ENCODE measurements at places on chromosomes 7 and 10.

DNA sequence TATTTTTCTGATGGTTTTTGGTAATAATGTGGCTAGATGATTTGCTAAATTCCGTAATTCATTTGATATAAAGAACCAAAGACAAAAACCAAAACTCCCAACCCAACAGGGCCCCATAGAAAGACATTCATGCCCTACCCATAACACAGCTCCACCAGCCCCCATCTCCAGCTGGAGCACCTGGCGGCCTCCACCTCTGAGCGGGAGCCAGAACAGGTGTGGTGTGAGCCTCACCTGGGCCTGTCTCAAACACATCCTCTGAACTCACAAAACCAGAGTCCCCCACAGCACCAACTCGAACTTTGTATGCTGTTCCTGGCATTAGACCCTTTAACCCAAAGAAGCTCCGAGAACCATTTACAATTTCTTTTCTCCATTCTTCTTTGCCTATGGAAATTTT is 36.5 kb upstream of the LAMB4 start:
- DNase-seq = no peak

DNA sequence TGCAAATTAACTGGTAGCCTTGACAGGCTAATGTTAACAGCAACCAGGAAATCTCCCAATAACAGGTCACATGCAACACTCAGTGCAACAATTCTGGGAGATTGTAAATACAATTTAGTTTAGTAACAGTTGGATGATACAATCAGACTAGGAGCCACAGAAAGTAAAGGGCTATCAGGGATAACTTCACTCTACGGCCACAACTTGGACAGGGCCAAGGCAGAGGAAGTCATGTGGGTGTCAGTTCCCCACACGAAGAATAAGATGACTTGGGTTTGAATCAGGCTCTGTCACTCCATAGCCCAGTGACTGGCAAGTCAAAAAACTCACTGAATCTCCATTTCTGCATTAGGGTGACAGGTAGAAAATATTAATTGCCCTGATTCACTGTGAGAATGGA is 217.3 kb upstream of the CCDC6 start:
- no peak for DNase-seq

DNA sequence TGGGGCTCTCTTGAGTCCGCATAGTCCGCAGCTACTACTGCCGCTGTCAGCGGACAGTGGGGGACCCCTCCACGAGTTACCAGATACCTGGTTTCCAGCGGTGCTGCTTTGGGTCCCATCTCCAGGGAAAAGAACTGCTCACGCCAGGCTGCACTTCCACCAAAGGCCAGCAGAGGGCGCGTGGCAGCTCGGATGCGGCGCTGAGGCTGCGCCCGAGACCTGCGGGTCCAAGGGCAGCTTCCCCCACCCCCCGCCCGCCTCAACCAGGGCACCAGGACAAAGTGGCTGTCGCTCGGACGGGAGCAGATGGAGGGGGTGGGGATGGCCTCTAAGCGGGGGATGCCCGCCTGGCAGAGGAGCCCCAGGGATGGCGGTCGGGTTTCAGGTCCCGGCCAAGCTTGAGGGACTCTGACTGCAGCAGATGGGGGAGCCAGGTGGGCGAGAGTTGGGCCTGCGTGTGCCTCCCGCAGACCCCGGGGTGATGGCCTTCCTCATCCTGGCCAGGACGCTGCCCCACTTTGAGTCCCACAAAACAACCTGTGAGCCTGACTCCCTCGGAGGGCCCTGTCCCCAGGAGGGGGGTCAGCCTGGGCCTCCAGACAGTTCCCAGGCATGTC is 23.8 kb upstream of the ZNF735 start:
- no peak for DNase-seq

DNA sequence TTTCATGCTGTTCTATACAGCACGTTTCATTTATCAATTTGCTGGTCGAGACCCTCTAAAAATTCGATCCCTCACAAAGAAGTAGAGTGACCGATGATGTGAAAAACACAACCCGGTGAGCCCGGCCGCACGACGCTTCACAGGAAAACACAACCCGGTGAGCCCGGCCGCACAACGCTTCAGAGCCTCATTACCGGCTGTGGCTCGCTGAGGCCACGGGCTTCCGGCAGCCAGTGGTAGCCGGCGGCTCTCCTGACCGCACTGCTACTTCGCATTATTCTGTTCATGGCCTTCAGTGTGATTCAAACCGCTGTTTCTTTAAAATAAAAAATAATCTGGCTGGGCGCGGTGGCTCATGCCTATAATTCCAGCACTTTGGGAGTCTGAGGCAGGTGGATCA is 42.3 kb upstream of the RBM33 start:
- no peak for DNase-seq

DNA sequence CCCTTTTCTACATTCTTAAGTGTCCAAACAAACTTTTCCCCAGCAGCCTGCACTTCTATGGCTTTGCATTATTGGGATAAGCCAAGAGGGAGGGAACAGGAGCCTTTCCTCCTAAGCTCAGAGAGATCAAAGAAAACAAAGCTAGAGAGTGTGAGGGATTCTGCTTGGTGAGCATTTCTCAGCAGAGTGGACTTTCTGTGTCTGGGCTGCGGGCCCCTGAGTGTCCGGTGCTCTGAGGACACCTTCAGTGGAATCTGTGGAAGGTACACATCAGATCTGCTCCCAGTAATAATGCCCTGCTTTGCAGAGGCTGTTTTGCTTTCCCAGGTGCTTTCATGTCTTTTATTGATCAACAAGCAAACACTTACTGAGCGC is 50.2 kb downstream of the KCNMA1 start:
- no peak for DNase-seq

- no peak for DNase-seq
Measured at GRCh38 chr10:100157156-100157555, 28.7 kb downstream of the ERLIN1 start.

GRCh38 chr7:100642534-100642907 is 1.2 kb upstream of the TFR2 start:
- peak; percentile 93 for DNase-seq

DNA sequence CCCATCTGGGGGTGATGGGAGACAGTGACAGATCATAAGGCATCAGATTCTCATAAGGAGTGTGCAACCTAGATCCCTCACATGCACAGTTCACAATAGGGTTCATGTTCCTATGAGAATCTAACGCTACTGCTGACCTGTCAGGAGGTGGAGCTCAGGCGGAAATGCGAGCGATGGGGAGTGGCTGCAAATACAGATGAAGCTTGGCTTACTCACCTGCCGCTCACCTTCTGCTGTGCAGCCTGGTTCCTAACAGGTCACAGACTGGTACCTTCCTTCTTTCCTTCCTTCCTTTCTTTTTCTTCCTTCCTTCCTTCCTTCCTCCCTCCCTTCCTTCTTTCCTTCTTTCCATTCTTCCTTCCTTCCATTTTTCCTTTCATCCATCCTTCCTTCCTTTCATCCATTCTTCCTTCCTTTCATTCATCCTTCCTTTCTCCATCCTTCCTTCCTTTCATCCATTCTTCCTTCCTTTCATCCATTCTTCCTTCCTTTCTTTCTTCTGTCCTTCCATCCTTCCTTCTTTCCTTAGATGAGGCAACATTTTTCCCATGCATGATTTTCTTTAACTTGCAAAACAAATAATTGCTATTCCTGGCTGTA is 370.0 kb upstream of the AUTS2 start:
- DNase-seq = no peak

GRCh38 chr7:139902436-139903102 is 73.5 kb downstream of the TBXAS1 start:
- DNase-seq = no peak
